ENCODE measurements at places on chromosomes 6 and 20.

GRCh38 chr6:6886171-6886885, 221.4 kb upstream of the RREB1 start:
- no peak for DNase-seq

GRCh38 chr20:33305589-33306057, 22.6 kb downstream of the BPIFB1 start:
- no peak for DNase-seq

GRCh38 chr6:43799551-43800297, 29.7 kb downstream of the VEGFA start:
- no peak for DNase-seq

GRCh38 chr20:2658414-2659354, 5.3 kb downstream of the IDH3B start:
- DNase-seq = no peak

DNA sequence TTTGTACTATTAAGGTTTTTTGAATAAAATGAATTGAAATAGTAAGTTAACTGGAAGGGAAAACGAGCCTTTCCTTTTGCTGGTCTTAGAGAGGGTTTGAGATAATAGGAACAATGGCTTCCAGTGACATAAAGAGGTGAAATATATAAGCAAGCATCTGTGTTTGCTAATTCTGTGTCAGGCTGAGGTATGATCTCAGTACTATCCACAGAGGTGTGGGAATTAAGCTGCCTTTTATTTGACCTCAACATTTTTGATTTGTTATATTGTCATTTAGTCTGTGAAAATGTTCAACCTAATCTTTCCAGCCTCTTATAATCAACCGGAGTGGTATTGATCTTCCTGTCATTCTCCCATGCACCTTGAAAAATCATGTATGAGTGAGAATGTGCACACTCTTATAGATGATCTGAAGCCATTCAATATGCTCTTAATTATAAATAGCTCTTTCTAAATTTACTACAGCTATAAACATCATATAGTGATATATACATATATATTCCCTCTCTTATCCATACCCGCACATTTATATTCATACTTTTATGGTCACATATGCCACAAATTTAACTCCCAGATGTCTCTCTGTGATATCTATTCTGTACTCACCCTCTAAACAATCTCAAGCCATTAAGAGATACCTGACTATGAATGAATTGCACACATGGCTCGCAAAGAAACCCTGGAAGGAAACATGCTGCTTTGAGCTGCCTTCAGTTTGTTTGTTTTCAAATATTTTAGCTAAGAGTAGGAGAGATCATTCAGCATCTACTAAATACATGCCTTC, 754.7 kb upstream of the NRSN1 start:
- no peak for DNase-seq

DNA sequence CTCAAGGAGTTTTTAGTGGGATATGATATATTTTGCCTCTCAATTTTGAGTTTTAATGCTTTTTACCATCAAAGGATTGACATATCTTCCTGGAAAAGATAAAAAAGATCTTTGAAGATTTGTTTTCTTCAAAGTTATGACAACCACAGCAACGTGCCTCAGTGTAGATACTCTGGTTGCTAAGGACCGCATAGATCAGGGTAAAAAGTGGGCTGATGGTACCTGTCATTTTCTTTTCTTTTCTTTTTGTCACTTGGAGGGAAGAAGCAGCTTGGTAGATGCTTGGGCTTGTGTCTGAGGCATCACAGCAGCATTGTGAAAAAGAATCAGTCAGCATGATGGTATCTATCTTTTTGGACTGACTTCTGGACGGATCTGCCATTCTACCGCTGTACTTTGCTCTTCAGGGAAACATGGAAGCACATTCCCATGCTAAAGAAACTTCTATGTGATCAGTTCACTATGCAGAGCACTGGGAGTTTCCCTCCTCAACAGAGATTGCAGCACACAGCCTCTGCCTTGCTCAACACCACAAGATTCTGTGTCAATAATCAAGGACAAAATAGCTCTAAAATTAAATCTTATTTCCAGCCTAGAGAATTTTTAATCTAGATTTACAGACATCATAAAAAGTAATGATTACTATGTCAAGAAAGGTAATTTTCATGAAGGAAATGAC, 54.8 kb upstream of the SGK1 start:
- DNase-seq = peak; percentile 88

GRCh38 chr6:167140589-167141474, 16.9 kb downstream of the GPR31 start:
- DNase-seq = no peak

DNA sequence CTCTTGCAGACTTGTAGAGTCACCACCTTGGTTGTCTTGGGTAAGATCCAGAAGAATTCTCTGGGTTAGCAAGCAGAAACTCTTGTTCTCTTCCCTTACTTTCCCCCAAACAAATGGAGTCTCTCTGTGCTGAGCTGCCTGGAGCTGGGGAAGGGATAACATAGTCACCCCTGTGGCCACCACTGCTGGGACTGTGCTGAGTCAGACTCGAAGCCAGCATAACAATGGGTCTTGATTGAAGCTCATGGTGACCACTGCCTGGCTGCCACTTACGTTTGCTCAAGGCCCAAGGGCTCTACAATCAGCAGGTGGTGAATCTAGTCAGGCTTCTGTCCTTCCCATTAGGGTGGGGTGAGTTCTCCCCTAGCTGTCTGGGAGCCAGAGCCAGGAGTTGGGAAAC, 15.4 kb upstream of the ERVFRD-1 start:
- DNase-seq = no peak

- no peak for DNase-seq
Measured at GRCh38 chr6:46961232-46961631, 39.5 kb upstream of the ADGRF5 start.

DNA sequence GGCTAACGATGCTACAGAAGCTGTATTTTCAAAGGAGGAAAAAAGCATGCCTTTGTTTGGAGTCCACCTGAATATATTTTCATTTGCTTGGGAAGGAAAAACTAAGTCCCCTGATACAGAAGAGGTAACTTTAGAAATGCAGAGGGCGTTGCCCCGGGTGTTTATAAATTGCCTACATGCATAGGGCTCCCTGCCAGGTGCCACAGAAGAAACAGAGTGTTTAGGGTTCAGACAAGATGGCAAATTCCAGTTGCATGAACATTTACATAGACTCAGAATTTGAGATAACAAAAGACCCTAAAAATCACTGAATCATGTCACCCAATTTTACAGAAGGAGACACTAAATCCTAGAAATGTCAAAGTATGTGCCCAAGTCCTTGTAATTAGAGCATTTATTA, 19.9 kb downstream of the RIN2 start:
- DNase-seq = no peak

Data from fibroblast of villous mesenchyme (primary cell).